ENCODE measurements at places on chromosomes 13 and 19.

DNA sequence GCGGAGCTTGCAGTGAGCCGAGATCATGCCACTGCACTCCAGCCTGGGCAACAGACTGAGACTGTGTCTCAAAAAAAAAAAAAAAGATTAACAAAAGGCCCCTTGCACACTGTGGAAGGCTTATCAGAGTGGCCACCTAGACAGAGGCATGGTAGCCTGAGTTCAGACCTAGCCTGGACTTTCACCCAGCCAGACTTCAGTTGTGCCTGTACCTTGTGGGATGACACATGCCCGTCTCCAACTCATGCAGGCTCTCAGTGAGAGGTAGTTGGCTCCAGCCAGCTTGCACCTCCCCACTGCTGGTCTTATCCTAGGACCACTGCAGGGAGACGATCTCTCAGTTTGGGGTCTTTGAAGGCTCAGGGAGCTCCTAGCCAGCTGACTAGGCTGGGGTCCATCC, 52.2 kb downstream of the GATAD2A start:
- no peak for DNase-seq

DNA sequence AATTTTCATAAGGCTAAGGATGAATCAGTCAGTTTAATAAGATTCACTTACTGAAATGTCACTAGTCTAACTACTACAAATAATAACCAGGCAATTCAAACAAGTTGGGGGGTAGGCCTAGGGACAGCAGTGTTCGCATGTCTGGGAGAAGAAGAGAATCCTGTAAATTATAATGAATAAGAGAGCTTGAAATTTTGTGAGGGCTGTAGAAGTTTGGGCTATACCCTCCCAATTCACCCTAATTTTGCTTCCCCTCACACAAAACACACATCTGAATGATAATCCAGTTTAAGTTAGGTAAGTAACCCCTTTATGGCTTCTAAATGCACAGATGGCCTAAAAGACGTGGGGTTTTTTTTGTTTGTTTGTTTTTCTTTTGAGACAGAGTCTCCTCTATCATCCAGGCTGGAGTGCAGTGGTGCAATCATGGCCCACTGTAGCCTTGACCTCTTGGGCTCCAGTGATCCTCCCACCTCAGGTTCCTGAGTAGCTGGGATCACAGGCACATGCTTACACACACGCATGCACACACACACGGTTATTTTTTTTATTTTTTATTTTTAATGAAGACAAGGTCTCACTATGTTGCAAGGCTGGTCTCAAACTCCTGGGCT, 69.9 kb downstream of the TBC1D4 start:
- DNase-seq = no peak

- no peak for DNase-seq
These were observed 1369.1 kb downstream of the UQCRFS1 start for GRCh38 chr19:27843861-27844260.

- DNase-seq = no peak
These were observed 1629.4 kb downstream of the PCDH9 start for GRCh38 chr13:65600702-65601101.

GRCh38 chr19:57376151-57376550, 12.8 kb downstream of the TRAPPC2B start:
- no peak for DNase-seq

GRCh38 chr19:10977742-10978092, 16.9 kb downstream of the SMARCA4 start:
- no peak for DNase-seq

DNA sequence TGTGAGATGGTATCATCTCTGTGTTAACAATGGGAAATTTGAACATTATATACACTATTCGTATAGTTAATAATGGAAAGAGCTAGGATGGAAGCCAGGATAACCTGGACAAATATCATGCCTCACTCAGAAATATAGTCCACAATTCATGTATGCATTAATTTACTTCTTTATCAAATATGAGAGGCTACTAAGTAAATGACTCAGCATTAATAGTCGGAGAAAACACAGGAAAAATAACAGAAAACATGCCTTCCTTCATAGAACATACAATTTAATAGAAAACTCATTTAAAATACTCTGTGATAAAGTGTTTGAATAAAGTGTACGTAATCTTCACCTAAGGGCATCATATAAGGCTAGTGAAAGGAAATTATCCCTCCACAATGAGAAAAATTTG, 383.4 kb upstream of the SLITRK5 start:
- DNase-seq = no peak

GRCh38 chr19:567296-567900, 5.0 kb upstream of the BSG start:
- DNase-seq = no peak

DNA sequence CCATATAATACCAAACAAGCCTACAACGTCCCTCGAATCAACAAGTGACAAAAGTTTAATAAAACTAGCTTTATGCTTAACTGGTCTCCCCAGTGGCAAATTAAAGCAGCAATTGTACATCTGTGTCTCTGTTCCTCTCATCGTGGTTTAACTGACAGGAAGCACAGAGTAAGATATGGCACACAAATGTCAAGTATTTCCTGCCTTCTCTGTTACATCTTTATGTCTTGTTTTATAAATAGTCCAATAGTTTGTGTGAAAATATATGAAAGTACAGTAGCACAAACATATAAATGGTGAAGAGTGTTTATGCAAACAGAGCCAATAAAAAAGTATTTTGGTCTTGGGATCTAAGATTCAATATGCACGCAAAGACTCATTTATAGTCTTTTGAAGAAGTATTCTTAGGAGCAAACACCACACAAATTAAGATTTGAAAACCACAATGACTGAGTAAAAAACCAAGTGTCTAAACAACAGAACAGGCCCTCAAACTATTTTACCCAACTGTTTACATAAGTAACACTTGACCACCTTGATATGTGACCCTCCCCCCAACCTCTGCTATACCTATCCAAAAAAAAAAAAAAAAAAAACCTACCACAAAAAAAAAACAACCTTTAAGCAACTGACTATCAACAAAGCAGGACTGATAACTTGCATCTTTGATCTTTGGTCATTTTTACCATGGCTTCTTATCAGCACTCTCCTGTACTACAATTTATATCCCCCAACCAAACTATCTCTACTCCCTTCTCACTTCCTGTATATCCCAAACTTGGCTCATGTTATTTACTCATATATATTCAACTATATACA, 14.0 kb downstream of the ELF1 start:
- peak; percentile 64 for DNase-seq
